H1 (cell line): ENCODE measurements at places on chromosomes 3 and 15.

DNA sequence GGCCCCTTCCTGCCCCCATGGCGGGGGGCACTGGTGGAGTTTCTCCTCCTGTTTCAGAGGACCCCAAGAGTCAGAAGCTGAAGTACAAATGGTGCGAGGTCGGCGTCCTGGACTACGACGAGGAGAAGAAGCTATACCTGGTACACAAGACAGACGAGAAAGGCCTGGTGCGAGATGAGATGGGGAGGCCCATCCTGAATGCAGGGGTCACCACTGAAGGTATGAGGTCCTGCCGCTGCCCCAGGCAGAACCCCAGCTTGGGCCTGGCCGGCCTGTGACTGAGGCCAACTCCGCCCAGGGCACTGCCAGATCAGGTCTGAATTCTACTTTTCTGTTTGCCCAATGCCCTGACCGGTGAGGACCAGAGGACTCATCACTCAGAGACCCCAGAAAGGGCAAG, 15.0 kb downstream of the DNAH1 start:
- DNase-seq: no peak

DNA sequence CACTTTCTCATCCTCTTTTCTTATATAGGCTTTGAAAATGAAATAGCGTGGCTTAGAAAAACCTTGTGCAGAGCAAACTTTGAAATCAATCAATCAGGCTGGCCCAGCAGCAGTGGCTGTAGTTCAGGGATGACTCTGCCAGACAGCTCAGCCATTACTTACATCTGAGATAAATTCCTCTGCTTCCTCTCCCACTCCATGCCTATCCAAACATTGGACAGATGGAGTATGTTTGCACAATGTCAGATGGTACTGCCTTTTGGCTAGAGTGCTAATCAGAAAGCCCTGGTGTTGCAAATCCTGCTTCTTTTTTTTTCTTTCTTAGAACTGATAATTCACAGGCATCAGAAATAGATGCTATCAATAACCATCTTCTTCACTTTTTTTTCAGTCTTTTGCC, 1065.1 kb downstream of the AGBL1 start:
- no peak for DNase-seq

GRCh38 chr3:74642876-74643275, 28.4 kb upstream of the CNTN3 start:
- no peak for DNase-seq

GRCh38 chr15:99138491-99138982, 33.7 kb downstream of the SYNM start:
- no peak for DNase-seq

- no peak for DNase-seq
Observed at GRCh38 chr3:15973940-15974339, 176.2 kb upstream of the ANKRD28 start.

- DNase-seq: no peak
Observed at GRCh38 chr15:81889485-81889881, 156.3 kb downstream of the MEX3B start.

GRCh38 chr15:39530480-39531342, 50.2 kb upstream of the THBS1 start:
- DNase-seq: peak; percentile 5

DNA sequence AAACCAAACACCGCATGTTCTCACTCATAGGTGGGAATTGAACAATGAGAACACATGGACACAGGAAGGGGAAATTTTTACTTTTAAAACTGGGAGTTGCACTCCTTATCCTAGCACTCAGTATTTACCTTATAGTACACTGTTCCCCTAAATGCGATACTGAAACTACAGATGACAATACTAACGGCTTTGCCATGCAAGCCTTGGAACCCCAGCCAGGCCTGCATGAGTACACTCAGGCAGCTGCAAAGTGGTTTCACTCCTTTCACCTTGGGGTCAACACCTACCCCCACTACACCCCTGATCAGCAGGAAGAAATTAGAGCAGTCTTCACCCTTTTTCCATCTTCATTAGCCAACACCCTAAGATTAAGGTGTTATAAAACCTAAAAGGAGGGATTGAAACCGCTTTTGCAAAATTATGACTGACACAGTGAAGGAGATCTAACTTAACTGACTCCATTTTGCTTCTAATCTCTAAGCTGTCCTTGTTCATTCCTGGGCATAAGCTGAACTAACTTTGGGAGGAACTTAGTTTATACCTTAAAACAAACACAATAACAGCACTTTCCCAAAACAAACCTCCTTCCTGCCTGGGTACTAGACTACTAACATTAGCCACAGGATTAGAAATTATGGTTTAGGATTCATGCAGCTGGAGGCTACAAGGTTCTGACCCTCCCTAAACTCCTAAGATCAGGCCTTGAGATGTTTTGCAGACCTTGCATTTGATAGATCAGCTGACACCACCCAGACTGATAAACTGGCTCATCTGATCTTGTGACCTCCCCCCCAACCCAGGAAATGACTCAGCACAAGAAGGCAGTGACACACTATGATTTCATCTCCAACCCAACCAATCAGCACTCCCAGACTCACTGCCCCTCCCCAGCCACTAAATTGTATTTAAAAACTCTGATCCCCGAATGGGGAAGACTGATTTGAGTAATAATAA, 452.1 kb upstream of the PPP2R3A start:
- peak; percentile 5 for DNase-seq

GRCh38 chr3:130787422-130788068, 40.9 kb upstream of the PIK3R4 start:
- no peak for DNase-seq

DNA sequence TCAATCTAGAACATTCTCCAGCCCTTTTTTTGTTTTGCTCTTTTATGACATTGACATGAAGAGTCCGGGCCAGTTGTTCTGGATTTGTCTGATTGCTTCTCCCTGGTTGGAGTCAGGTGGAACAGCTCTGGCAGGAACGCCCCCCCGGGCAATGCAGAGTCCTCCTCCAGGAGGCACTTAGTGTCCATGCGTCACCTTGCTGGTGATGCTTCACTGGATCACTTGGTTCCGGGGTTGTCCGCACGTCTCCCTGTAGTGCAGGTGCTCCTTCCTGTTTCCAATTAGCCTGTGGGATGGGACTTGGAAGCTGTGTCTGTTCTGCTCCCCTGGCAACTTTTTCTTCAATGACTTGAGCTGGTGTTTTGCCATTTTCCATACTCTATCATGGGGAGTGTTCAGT, 9.8 kb downstream of the CSK start:
- no peak for DNase-seq

GRCh38 chr3:48564022-48564421, 441 bp upstream of the UCN2 start:
- DNase-seq: no peak

DNA sequence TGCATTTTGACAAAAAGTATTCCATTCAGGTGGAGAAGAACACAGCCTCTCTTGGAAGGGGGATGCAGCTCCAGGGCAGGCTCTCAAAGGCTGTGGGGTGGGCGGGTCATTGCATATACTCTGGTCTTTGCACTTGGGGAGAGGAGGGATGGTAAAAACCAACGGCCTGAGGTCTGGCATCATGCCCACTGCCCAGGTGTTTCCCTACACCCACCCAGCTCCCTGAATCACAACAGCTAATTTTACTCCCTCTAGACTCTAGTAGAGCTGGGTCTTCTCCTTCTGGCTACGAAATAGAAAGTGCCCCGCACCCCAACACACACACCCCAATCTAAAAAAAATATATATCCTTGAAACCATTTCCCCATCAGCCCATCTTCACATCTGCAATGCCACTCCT, 1.0 kb downstream of the MYLK start:
- no peak for DNase-seq

DNA sequence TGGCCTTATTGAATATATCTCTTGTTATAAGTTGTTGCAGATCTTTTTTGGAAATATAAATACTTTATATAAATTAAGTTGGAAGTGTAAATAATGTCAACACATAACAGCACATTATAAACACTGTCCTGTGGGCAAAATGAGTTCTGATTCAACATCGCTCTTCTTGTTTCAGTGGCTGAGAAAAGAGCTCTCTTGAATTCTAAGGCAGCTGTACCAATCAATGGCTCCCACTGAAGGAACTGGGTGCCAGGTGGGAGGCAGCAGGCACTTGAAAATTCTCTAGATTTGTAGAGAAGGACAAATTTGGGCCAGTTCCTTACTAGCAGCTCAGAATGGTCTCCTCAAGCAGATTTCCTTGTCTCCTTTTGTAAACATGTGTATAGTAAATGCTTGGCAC, 45.6 kb downstream of the CHST2 start:
- DNase-seq: no peak

DNA sequence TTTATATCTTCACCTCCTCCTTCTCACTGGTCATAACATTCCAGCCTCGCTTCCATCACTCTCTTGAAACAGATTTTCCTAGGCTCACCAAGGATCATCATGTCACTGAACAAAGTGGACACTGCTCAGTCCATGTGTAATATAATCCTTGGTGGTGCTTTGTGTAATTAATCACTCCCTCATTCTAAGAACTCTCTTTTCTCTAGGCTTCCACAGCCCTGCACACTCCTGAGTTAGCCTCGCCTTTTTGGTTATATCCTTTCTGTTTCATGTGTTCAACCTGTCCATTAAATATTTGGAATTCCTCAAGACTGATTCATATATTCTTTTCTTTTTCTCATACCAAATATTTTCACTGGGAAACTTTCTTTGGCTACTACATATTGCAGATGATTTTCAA, 440.8 kb downstream of the PYDC2 start:
- no peak for DNase-seq

DNA sequence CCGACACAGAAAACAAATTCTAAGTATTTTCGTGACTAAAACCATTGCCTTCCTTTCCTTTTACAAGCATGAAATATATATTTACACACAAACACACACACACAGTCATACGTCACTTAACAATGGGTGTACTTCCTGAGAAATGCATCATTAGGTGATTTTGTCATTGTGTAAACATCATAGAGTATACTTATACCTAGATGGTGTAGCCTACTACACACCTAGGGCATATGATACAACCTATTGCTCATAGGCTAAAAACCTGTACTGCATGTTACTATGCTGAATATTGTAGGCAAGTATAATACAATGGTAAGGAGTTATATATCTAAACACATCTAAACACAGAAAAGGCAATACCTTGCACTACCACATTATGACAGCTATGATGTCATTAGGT, 28.6 kb downstream of the COL6A5 start:
- no peak for DNase-seq

DNA sequence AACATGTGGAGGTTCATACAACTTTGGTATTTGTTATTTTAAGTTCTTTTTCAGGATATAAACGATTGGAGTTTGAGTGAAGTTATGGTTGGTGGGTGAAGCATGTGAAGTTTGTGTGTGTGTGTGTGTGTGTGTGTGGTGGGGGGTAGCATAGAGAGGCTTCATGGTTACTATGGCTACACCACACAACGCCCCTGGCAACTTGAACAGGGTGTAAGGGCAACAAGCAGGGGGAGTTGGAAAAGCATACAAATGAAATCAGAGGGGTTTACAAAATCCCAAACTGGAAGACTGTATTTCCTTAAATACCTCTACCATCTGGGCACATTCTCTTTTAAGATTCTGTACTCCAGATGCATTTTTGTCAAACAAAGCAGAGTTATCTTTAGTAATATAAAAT, 207.5 kb downstream of the SV2B start:
- no peak for DNase-seq

GRCh38 chr15:44956388-44956787, at the start of gene TERB2:
TSS of gene TERB2 (plus strand) at chr15:44956687. CDS start at chr15:44956719, 32 bp downstream.
- DNase-seq: no peak

DNA sequence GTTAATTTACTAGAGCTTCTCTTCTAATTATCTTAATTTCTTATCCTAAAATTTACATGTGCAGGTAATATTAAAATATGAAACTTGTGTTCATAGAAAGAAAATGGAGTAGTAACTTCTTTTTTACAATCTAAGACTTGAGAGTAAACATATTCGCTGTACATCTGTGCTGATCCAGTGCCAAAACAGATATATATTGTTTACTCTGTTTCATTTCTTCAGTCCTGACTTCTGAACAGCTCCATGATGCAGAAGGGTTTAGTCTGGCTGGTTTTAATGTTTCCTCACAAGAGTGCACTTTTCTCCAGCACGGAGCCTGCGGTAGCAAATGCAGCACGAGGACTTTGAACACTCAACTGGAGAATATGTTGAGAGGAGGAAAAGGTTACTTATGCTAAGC, 306.8 kb downstream of the EPHA3 start:
- DNase-seq: no peak

- no peak for DNase-seq
Observed at GRCh38 chr15:100671858-100672543, 69.6 kb downstream of the ASB7 start.

DNA sequence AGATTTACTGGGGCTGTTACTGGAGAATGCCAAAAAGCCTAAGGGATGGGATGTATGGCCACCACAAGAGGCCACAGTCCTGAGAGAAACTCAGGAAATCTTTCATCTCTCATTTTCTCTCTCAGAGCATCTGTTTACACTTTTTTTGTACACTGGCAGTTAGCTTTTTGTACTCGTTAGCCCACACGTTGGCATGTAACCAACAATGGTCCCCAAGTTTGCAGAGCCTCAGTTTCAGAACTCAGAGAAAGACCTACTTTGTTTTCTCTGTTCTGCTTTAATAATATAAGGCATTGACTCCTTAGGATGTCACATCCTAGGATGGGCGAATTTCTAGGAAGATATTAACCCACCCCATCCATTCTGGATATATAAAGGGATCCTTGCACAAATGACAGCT, 183.5 kb downstream of the SUCNR1 start:
- DNase-seq: no peak

GRCh38 chr3:136979684-136980083, 21.9 kb downstream of the IL20RB start:
- no peak for DNase-seq

- no peak for DNase-seq
Observed at GRCh38 chr3:126746395-126747177, 42.5 kb downstream of the CHCHD6 start.

DNA sequence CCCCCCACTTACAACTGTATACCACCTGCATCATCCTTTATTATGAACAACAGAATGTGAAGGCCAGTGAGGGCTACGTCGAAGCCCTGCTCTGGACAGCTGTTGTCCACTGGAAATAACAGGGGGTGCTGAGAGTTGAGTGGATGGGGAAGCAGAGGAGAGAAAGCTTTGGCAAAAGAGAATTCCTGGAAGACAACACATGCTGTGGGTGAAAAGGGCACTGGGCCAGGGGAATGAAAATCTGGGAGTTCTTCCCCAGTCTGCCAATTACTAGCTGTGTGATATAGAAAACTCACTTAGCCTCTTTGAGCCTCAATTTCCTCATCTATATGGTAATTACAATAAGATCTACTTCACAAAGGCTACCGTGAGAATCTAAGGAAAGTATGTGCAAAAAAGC, 40.7 kb downstream of the FSTL1 start:
- no peak for DNase-seq

- DNase-seq: no peak
Observed at GRCh38 chr3:45486136-45486535, 97.8 kb downstream of the LARS2 start.
